NCI-H187 treated with DMSO at 0.1 percent for 48 hours (cell line): ENCODE measurements at places on chromosomes 1 and 21.

GRCh38 chr1:160071289-160071688, 1.3 kb upstream of the KCNJ10 start:
- no peak for DNase-seq

- no peak for DNase-seq
These were observed 17.4 kb upstream of the MYOG start for GRCh38 chr1:203103216-203103615.

- no peak for DNase-seq
These were observed 37.2 kb upstream of the SH3D21 start for GRCh38 chr1:36268981-36269380.

DNA sequence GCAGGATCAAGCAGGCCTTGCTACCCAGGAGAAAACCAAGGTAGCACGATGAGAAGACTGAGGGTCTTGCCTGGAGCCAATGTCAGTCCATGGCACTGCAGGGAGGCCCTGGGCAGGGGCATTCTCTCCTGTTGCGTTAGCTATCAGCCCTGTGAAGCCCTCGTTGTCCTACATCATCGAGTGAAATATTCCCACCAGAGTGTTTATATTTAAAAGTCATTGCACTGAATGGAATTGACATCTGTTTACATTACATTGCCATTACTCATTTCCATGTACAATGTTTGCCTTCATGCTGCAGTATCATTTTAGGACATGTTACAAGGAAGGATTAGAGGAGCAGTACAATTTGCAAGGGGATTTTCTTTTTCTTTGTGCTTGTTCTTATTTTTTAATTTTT, 243.9 kb downstream of the KAZN start:
- DNase-seq = no peak

DNA sequence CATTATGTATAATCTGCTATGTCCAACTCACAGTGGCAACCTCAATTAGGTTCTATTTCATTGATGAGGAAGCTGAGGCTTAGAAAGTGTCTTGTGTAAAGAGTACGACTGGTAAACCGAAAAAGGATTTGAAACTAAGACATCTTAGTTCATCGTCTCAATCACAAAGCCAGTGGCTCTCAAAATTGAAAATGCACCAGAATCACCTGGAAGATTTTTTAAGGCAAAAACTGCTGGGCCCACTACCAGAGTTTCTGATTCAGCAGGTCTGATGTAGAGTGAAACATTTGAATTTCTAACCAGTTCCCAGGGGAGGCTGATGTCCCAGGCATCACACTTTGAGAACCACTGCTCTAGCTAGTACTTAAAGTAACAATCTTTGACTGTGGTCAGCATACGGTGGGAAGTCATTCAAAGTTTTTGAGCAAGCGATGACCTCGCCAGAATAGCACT, 5.2 kb upstream of the LRRC53 start:
- no peak for DNase-seq

DNA sequence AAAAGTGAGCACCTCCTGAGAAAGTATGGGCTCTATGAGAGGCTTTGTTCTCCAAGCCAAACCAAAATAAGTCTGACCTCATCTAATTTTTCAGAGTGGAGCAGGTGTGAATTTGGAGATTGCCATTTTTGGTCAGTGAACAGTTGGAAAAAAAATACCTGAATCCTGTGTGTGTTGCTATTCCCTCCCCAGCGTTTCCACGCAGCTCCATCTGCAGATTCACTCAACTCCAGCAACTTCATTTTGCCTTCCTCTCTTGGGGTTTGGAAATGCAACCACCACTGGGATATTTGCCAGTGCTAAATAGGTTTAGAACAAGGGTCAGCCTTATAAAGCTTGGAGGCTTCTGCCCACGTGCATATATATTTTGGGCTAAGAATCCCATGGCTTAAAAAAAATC, 11.2 kb downstream of the CASQ2 start:
- no peak for DNase-seq

DNA sequence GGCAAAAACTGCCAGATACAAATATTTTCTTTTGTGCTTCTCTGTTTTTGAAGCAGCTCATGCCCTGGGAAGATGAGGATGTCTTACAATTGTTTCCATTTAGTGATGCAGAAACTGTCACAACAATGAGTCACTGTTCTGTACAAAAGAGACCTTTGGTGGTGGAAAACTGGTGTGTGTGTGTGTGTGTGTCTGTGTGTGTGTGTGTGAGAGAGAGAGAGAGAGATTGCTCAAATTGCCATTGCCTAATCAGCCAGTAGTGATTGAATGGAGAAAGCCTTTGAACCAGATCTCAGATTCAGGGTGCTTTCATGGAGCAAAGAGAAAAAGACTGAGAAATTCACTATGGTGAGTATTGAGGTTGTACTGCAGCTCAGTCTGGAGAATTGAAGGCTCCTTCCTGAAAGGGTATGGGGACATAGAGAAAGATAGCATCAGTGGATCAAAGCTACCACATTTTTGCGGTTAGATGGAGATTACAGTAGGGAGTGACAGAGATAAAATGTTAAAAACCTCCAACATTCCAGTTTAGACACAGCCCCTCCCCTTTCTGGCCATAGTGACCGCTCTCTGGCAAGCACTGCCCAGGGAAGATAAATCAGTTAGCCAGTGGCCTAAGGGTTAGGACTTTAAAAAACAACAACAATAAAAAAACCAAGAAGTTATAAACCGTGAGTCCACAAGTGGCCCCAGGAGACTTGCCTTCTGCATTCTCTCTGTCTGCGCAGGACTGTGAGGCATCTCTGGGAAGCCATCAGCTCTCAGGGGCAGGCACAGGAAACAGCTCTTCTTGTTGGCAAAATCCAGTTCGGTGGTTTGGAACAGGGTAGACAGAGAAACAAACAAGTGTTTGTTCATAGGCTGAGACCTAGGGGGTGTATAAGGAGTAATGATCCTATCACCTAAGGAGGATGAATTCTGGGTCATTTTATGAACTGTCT, 406.5 kb downstream of the DUSP10 start:
- DNase-seq = no peak

GRCh38 chr1:229410692-229411433, 23.0 kb downstream of the ACTA1 start:
- DNase-seq = no peak

DNA sequence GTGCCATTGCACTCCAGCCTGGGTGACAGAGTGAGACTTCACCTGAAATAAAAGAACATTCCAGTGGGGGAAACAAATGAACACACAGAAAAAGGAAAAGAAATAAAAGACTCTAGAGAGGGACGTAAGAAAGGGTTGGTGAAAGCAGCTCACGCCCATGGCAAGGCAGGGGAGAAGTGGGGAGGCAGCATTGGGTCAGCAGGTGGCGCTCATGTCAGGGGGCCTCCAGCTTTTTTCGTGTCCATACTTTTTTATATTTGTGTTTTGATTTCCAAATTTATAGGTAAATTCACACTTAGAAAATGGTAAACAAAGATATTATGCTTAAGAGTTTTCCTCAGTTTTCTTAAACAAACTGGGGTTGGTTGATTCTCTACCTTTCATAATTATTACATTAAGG, 45.5 kb downstream of the VPS13D start:
- DNase-seq = no peak

- no peak for DNase-seq
These were observed 34.4 kb downstream of the MAP3K21 start for GRCh38 chr1:233361876-233362275.

DNA sequence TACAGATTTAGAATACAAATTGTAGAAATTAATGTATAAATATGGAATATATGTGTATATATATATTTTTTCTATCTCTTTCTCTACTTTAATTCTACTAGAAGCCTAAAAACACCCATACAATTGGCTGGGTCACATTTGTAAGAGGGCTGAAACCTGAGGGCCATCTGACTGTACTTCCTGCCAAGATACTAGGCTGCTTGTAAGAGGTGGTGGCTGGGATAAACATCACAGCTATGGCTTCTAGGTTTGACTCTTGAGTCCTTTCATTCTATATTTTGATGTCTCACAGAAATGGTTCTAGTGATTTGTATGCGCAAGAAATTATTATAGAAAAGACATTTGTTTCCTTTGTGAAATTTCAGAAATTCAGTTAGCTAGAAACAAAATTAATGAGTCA, 1155.2 kb upstream of the B3GALT2 start:
- DNase-seq = no peak

GRCh38 chr21:44923480-44924084, 2.9 kb upstream of the ITGB2 start:
- DNase-seq = no peak

GRCh38 chr1:182993746-182994145, 29.5 kb upstream of the LAMC1 start:
- no peak for DNase-seq

GRCh38 chr21:30947141-30947540, 65.8 kb upstream of the KRTAP11-1 start:
- no peak for DNase-seq

DNA sequence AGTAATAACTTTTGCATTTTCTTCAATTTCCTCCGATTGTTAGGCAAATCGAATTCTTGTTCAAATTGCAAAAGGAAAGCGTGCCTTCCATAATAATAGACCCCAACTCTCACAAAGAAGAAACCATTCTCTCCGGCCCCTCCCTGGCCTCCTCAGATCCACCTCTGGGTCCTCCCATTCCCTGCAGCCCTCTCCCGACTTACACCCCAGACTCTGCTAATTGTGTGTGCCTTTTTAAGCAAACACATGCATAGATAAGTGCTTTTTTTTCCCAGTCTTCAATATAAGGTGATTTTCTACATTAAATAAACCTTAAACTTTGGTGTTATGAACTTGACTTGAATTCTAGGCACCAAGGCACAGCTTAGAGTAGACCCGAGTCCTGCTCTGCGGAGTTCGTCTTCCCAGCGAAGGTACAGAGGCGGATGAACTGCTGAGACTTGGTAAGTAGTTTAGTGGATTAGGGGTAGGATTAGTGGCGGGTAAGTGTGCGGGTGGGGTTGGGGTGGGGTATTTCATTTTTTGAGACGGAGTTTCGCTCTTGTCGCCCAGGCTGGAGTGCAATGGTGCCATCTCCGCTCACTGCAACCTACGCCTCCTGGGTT, 1.5 kb downstream of the L1TD1 start:
- DNase-seq = no peak

DNA sequence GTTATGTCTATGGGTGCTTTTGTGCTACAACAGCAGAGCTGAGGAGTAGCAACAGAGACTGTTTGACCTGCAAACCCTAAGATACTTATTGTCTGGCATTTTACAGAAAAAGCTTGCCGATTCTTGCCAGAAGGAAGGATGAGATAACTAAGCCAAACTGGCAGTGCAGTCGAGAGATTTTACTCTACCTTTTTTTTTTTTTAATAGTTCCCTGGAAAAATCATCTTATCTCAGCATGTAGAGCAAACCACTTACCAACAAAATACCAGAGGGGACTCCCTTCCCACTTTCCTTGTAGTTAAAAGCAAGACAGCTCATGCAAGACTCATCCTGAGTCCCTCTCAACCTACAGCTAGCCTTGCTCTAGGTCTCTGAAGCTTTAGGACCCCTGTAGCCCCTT, 132.9 kb downstream of the SYT2 start:
- no peak for DNase-seq

GRCh38 chr1:64051796-64052195, 151.6 kb upstream of the UBE2U start:
- no peak for DNase-seq

DNA sequence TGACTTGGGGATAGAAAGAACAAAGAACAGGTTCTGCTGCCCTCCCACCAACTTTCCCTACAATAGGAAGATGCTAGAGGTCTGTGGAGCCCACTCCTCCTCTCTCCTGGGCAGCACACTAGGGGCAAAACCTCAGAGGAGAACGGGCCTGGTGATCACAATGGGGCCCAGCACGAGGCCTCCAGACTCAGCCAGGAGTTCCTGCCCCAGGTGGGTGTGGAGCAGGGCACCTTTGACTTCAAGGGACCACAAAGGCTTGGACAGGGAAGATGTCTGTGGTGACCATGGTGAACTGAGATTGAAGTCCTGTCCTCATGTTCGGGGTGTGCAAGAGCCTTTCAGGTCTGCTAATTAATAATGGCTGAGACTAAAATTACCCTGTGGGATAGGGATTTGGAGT, 88.8 kb downstream of the LAMC2 start:
- no peak for DNase-seq

- DNase-seq = no peak
These were observed 432 bp downstream of the AKT3 start for GRCh38 chr1:243849421-243850201.

DNA sequence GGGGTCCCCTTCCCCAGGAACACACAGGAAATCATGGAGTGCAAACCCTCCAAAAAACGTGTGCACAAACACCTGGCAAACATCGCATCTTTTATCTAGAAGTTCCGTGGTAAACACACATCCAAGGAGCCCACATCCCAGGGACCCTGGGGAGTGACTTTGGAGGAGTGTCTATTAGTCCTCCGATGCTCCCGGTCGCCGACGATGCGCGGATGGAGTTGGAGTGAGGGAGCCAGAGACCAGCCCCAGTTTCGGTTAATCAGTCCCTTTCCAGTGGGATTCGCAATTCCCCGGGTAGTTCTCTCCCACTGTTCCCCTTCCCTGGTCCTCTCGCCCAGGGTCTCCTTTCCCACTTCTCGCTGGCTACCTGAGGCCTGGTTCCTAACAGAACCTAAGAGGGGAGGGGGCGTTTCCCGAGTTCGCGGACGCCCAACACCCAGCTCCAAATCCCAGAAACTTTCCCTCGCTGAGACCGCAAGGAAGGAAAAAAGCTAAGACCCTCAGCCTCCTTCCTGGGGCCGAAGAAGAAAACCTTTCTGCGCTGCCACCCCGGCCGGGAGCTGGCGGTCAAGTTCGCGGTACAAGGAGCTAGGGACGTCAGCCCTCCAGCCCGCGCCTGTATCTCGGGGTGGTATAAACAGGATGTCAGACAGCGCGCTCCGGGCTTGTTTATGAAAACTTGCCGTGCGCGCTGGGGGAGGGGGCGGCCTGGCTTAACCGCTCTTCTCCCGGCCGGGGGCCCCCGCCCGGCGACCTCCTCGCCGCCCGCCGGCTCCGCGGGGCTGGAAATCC, 787 bp downstream of the JAK1 start:
- DNase-seq = no peak

DNA sequence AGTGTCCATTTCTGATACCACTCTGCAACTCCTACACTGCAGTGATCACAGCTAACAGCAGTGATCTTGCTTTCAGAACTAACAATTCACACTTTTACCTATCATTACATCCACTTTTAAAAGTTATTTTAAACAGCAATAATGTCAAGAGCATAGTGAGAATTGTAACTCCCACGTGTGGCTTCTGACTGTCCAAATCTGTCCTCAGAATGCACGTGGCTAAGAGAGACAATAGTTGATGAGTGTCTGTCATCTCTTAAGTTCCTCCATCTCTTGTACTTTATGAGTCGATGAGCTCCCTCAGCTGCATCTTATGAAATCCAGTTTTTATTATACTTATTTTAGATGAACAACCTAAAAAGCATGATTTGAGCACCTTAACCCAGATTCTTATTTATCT, 16.5 kb upstream of the CFHR5 start:
- no peak for DNase-seq
